ENCODE measurements at places on chromosomes 12 and 14.

- DNase-seq: no peak
Measured at GRCh38 chr12:112684742-112685141, 106.8 kb upstream of the RPH3A start.

DNA sequence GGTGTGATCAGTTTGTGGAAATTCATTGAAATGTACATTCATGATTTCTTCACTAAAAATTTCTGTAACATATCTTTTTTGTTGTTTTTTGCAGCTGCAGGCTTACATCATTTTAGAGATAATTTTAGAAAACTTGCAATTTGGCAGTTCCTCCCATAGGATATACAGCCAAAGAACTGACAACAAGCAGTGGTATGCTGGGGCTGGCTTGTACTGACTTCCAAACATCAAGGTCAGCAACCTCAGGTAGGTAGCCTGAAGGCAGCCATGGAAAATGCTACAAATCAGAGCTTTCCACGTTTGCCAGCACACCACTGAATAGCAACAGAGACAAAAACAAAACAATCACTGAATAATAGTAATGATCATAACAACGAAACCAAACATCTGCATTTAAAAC, 21.2 kb downstream of the TRIM9 start:
- no peak for DNase-seq

DNA sequence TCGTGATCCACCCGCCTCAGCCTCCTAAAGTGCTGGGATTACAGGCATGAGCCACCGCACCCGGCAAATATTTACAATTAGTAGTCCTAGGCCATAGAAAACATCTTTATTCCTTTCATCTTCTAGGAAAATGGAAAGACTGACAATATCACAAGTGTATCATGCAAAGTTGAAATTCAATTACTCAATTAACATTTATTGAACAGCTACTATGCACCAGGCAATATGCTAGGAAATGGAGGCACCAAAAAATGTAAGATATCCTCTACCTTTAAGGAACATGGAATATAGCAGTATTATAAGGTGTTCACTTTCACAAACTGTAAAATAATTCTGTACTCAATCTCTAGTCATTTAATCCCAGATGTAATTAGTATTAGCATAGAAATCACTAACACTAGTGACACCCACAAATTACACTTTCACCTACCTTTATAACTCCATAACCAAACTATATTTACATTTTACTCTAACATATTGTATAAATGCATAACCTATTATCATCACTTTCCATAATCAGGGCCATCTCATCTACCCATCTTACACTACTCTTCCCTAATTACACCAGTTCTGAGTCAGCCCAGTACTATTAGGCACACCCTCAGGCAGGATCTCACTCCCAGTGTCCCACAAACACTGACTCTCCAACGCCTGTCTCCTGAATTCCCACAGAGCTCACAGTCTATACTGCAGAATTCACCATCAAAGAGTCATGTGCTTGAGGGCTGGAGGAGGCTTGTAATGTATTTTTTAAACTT, 10.4 kb downstream of the CORO1C start:
- peak; percentile 80 for DNase-seq

DNA sequence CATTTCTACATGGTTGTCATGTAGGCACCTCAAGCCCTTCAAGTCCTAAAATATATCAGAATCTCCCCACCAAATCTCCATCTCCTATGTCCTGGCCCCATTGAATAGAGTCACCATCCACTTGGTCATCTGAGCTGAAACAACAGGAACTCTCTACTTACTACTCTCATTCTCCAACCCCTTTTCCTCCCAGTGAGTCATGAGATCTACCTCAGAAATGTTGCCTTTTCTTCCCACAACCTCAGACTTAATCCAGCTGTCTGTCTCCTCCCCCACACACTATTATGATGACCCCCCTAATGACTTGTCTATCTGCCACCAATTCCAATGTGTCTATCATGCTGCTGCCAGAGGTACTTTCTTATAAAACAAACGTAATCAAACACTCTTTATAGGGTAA, 72.3 kb upstream of the TMEM263 start:
- peak; percentile 41 for DNase-seq

GRCh38 chr12:113525066-113525465, 53.4 kb upstream of the LHX5 start:
- DNase-seq: no peak

- DNase-seq: no peak
Measured at GRCh38 chr14:61899497-61899896, 137.3 kb downstream of the SNAPC1 start.

GRCh38 chr12:7907009-7907408, 29.0 kb downstream of the SLC2A3 start:
- DNase-seq: peak; percentile 60

- DNase-seq: no peak
Measured at GRCh38 chr12:47920913-47921312, 16.1 kb upstream of the VDR start.

GRCh38 chr12:129381715-129382114, 522.1 kb downstream of the TMEM132D start:
- no peak for DNase-seq

DNA sequence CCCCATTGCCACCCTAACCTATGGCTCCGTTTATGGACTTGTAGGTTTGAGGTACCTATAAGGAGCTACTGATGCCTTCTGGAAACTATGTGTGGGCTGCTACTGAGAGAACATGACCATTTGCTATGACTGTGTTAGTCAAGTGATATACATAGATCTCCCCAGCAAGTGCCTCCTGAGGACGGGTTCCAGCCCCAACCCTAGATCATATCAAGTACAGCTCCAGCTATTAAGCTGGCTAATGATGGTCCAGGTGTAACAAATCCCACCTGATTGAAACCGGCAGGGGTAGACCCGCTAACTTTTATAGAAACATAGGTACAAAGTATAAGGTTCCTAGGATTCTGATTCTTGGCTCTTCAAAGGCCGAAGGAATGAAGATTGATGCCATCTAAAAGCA, 23.7 kb downstream of the NINJ2 start:
- no peak for DNase-seq

- DNase-seq: no peak
Measured at GRCh38 chr12:83349907-83350611, 663.4 kb downstream of the TMTC2 start.

DNA sequence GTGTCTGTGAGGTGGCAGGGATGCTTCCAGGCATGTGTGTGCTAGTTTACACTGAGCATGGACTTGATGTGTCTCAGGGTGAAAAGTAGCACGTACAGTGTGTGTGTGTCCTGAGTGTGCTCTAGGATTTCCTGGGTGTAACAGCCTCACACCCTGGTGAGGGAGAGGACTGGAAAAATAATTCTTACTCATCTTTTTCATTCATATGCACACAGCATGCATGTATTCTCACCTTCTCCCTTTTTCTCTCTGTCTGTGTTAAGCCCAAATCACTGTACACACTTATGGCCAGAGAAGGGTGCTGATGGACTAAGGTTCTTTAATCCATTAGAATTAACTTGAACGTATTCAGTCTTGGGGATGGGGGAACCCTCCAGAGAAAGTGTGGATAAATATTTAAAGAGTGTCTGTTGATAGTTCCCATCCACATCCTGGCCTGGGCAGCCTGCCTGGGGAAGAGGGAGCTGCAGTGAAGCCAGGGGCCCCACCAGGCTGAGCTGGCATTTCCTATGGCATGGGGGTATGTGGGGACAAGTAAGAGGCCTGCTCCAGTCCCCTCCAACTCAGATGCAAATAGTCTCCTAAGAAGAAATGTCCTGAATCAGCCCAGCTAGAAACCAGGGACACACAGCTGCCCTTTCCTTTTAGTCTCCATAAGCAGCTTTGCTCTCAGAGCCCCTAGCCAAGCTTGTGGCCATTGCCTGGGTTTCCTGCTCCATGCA, 1.1 kb upstream of the HOXC8 start:
- no peak for DNase-seq

- no peak for DNase-seq
Measured at GRCh38 chr12:50574601-50575348, 70.0 kb downstream of the DIP2B start.

- DNase-seq: no peak
Measured at GRCh38 chr12:126404293-126404881, 1339.2 kb downstream of the AACS start.

DNA sequence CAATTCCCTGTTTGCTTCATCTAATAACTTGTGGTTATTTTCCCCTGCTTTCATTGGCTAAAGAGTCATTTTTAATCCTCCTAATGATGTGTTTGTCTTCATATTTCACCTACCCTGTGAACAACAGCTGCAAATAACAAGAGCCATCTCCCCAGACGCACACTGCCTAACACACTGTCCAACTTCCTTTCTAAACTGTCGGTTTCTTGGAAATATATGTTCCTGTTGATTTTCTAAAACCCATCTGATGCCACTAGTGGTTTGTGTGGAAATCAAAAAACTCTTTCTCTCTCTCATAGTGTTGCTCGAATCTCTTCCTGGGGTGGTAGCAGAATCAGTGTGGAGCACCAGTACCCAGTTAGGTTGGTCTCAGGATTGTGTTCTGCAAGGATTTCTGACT, 226.9 kb downstream of the EPS8 start:
- no peak for DNase-seq

GRCh38 chr12:101908395-101908794, 31.0 kb downstream of the DRAM1 start:
- no peak for DNase-seq

- DNase-seq: no peak
Measured at GRCh38 chr12:107242189-107242588, 148.8 kb upstream of the CRY1 start.

DNA sequence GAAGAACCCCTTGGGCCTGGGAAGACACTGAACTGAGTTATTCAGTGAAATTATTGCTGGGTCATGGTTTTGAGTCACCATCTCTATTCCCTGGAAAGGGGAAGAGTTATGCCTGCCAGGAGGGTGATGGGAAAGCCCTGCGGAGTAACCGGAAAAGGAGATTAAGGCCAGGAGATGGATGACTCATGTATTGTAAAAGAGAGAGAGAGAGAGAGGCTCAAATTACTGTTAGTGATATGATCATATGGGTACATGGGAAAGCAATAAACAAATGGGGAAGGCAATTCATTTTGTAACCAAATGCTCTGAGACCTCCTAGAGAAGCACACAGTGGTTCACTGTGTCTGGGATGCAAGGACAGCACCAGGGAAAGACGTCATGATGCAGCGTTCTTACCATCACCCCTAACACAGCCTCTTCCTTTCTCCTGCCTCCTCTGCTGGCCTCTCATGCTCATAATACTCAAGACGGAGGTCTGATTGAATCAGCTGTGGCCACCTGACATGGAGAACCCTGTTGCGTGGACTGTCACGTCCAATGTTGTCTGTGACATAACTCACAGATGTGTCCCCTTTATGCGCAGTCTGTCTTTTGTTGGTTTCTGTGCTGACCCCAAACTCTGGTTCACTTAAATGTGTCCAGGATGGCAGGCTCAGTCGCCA, 243.7 kb downstream of the TMEM132D start:
- no peak for DNase-seq

DNA sequence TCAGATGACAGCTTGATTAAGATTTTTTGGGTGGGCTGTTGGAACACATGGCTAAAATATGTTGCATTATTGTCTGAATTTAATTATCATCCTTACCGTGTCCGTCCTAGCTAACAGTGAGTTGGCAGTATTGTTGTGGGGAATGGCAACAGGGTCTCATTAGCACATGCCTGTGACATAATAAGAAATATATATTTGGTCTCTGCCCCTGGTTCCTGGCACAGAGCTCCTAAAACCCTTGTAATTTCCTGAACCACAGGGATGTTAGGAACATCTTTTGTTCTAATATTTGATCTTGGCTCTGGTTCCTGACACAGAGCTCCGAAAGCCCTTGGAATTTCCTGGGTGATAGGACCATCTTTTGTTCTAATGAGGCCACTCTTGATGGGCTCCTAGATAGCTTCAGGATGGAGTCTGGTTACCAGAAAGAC, 76.0 kb downstream of the SYNE2 start:
- no peak for DNase-seq

Measured in HCEC 1CT (cell line).